ENCODE measurements at places on chromosomes 6 and 20.

DNA sequence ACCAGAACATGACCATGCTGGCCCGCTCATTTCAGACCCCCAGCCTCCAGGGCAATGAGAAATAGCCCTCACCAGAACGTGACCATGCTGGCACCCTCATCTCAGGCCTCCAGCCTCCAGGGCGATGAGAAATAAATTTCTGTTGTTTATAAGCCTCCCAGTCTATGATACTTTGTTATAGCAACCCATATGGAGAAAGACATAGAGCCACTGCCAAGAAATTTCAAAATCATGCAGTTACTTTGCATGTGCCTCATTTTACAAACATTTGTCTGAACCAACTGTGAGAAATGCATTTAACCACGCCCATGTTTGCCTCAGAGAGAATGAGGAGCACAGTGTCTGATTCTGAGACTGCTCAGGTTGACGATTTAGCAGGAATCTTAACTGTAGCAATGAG lies 15.5 kb downstream of the CYP39A1 start:
- no peak for DNase-seq

DNA sequence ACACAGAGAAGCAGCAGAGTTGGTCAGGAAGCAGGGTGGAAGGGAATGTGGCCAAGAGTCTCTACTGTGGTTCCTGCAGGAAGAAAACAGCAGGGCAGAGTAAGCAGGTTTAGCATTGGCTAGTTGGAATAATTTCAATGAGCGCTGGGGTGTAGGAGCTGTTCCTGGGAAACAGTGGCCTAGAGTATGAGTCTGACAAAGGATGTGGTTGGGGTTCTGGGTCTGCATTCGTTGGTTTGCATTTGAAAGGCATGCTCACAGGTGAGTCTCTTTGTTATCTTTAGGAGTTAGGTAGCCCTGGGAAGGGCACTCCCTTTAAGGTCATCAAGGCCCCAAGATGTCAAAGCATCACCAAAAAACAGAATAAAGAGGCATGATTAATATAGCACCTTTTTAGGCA lies 911.6 kb upstream of the SLC35B3 start:
- no peak for DNase-seq

DNA sequence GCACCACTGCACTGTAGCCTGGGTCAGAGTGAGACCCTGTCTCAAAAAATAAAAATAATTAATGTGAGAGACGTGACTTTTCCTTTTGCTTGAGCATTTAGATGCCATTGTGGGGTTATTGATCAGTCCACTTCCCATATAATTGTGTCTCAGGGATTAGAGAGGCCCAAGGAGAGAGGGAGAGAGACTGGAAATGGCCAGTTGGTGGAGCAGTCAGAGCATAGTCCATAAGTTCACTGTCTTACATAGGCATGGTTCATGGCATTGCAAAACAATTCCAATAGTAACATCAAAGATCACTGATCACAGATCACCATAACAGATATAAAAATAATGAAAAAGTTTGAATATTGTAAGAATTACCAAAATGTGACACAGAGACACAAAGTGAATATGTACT lies 15.2 kb upstream of the SDHAF4 start:
- DNase-seq = no peak

DNA sequence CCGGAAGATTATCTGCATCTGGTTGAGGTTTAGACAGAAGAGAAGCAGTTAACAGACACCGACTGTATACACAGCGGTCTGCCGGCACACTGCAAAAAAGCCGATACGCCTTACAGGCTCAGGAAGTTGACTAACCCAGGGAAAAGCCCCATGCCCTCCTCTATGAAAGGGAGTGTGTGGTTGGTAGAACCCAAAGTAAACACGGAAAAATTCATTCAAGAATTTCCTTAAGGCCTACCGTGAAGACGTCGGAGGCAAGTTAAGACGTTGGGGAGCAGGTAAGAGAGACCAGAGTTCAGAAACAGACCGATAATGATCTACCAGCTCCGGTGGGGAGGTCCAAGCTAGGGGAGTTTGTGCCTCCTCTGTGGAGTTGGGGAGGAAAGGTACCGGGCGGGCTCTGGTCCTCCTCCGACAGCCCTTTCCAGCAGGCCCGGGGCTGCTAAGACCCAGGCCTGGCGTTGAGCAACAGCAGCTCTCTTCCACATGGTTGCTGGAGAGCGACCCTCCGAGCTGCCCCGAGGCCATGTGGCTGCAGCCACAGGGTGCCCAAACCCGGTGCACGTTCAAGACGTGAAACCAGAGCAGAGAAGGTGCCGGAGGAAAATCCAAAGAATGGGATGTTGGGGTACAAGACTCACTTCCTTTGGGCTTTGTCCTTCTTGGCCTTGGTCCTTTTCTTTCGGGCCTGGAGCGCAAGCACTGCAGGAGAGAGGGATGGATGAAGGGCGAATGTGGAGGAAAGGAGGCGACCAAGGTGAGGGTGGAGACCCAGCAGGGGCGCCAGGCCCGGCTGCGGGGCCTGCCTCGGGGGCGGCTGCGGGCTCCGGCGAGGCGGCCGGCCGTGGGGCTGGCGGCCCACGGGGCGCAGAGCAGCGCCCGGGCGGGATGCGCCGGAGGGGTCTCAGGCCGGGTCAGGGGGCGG lies 809 bp downstream of the SRPK1 start:
- peak; percentile 46 for DNase-seq

DNA sequence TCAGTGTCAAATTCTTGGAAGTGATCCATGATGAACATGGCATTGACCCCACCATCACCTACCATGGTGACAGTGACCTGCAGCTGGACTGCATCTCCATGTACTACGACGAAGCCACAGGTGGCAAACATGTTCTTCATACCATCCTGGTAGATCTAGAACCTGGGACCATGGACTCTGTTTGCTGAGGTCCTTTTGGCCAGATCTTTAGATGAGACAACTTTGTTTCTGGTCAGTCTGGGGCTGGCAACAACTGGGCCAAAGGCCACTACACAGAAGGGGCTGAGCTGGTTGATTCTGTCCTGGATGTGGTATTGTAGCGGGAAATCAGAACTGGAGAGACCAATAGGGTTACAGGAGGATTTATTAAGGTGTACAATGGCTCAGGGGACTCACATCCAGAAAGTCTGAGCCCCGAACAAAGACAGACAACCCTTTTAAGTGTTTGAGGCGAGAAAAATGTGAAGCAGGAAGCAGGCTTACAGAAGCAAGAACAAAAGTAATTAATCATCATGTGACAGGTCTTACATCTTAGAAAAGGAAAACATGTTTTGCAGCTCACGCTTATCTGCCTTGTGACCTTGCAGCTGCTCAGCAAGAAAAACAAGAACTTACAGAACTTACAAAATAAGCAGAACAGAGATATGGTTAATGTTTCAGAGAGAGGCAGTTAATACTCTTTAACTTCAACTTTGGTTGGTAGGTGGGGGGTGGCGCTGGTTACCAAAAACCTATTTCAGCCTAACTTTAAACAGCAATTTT lies 58.8 kb upstream of the MOCS1 start:
- no peak for DNase-seq

- DNase-seq = no peak
These were observed 29.5 kb upstream of the RNGTT start for GRCh38 chr6:88992741-88993552.

GRCh38 chr20:9196110-9196509 lies 127.2 kb downstream of the PLCB4 start:
- no peak for DNase-seq

- no peak for DNase-seq
These were observed 43.2 kb upstream of the OGFRL1 start for GRCh38 chr6:71245265-71246049.

- DNase-seq = no peak
These were observed 8.1 kb downstream of the CCR6 start for GRCh38 chr6:167130712-167131684.

GRCh38 chr20:12110711-12111110 lies 193.0 kb downstream of the BTBD3 start:
- no peak for DNase-seq
